Kidney capillary endothelial cell (primary cell): ENCODE measurements at places on chromosomes 1 and 21.

- DNase-seq = peak; percentile 76
Measured at GRCh38 chr1:223742856-223743517, 30.6 kb downstream of the CAPN2 start.

DNA sequence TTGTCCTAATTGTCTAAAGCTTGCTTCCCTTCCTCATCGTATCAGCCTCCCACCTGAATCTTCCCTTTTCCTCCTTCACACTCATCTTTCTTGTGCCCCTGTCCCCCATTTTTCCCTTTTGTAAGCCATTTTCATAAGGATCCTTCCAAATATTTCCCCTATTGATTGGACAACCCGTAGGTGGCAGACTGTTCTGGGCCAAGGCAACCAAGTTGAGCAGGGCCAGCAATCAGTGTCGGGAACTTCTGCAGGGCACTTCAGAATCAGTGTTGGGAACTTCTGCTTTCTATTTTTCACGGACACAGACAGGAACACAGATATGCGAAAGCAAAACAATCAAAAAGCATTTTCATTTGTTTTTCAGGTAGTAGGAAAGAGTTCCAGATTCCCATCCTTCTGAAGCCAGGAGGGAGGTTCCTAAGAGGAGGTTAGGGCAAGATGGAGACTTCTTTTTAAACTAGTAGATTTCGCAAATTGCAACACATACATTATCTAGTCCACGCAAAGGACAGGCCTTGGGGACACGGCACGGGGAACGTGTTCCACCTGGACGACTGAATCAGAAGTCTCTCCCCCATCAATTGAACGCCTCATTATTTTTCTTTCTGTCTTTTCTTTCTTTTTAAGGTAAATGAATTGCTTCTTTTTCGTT, 691 bp upstream of the MPZL1 start:
- DNase-seq = peak; percentile 51

- no peak for DNase-seq
Measured at GRCh38 chr1:170596701-170597100, 64.7 kb downstream of the GORAB start.

DNA sequence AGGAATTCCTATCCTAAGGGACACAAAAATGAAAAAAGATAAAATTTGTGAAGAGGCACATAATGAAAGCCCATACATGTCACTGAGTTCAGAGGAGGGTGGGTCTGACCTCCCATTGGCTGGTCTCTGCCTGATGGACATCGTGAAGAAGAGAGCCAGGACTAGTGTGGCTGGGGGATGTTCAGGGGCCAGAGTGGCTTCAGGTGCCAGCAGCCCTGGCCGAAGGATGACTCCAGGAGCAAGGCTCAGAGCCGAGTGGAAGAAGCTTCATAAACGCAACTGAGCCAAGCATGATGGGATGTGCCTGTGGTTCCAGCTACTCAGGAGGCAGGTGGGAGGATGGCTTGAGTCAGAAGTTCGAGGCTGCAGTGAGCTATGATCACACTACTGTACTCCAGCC, 56.9 kb upstream of the ATP5PO start:
- no peak for DNase-seq

GRCh38 chr21:24276204-24276603, 1331.1 kb downstream of the MRPL39 start:
- DNase-seq = no peak

DNA sequence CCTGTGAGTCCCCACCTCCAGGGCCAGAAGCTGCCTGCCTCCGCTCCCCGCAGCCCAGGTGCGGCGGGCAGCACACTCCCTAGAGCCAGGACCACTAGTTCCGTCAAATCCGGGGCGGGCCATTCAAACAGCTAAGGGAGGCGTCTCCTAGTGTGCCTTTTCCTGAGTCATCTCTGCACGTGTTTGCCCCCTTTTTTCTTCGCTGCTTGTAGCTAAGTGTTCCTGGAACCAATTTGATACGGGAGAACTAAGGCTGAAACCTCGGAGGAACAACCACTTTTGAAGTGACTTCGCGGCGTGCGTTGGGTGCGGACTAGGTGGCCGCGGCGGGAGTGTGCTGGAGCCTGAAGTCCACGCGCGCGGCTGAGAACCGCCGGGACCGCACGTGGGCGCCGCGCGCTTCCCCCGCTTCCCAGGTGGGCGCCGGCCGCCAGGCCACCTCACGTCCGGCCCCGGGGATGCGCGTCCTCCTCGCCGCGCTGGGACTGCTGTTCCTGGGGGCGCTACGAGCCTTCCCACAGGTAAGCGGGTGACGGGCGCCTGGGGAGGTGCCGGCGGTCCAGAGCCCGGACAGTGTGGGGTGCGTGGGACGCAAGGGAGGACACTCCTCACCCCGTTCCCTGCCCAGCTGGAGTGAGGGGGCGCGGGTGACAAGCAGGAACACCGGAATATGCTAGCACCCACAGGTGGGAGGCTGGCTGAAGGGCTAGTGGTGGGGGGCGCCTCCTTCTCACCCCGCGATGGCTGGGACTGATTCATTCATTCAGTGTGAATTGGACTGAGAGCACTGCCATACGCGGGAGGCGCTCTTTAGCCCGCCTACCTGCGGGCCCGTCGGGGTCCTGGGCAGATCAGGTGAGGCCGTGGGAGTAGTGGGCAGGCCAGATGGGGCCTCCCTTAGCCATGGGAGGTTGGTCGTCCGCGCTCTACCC, at the start of gene TNFRSF8:
Gene TNFRSF8, plus strand, starts transcription at position 163 of the 932 bp plus-strand sequence. Its CDS starts 296 bp downstream, at position 459.
- DNase-seq = no peak

DNA sequence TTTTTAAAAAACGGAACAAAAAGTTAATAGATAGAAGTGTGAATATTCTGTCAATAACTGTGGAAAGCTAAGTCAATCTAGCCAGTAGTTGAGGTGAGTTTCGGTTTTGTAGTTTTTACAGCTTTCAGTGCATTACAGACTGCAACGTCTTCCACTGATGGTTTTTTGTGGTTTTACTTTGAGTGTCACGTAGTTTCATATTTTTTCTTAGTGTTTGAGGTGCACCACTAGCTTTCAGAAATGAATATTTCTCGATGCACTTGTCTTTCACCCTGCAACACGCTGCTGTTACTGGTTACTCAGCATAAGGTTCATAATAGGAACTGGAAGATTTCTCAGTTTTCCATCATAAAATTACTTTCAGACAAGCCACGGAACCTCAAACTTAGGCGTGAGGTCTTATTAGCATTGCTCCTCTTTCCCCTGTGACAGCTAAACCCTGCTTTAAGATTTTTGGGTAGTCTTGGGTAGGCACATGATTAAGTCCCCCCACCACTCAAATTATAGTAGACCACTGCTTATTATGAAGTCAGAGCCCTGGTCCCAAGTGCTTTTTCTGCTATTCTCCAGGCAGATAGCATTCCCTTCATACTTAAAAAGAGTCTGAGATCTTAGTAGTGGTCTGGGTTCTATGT, 1412.7 kb downstream of the KCNT2 start:
- DNase-seq = no peak

GRCh38 chr1:225772323-225772768, 5.3 kb upstream of the SRP9 start:
- DNase-seq = peak; percentile 79

- DNase-seq = peak; percentile 14
Measured at GRCh38 chr1:20361805-20362381, 71.2 kb downstream of the VWA5B1 start.

DNA sequence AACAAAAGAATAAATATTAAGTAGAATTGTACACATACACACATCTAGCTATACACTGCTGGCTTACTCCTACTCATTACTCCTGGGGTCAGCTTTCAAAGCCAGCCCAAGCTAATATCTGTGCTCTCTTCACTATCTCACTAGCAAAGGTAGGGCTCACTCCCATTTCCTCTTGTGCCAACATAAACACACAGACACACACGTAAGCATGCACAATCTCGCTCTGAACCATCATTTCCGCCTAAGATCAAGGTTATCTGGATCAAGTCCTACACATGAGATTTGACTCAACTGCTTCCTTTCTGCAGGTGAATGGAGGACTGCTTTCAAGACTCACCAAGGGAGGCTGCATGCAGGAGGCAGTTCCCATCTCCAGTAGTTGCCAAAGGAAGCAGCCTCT, 28.8 kb upstream of the MTMR11 start:
- DNase-seq = no peak

GRCh38 chr1:67958472-67958871, 92.0 kb downstream of the DIRAS3 start:
- DNase-seq = no peak

GRCh38 chr1:86507935-86508582, 38.8 kb upstream of the CLCA4 start:
- no peak for DNase-seq

DNA sequence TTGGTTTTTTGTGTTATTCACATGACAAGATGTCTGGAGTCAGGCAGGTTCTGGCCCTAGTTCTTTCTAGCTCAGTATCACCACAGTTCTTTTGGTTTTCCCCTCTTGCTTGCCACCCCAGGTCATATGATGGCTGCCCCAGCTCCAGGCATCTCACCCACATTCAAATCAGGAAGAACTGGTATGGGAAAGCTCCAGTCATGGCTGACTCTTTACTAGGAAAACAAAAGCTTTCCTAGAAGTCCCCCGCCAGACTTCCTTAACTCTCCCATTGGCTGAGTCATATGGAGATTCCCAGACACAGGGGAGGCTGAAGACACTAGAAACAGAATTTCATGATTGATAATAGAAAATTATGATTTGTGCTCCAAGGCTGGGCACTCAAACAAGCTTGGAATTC, 22.1 kb upstream of the EYA3 start:
- peak; percentile 80 for DNase-seq

DNA sequence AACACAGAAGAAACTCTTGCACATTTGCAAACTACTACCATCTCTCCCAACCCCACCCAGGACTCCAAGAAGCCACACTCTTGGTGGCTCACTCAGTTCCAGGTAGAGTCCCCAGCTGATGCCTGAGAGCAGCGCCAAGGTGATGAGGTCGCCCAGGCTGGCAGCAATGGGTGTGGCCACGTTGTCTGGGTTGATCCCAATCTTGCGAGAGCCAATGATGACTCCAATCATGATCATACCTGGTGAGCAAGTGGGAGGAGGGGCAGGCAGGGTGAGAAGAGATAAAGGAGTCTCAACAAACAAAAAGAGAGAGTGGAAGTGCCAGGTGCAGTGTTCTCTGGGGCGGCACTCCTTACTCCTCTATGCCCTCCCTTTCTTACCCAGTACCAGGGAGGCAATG, 14.4 kb downstream of the SLC41A1 start:
- no peak for DNase-seq

GRCh38 chr1:224201853-224202252, 18.8 kb downstream of the DEGS1 start:
- no peak for DNase-seq
